ENCODE measurements at places on chromosomes 16 and 17.

- DNase-seq, result no peak
Measured at GRCh38 chr17:15475631-15476354, 8.4 kb upstream of the CDRT4 start.

GRCh38 chr16:89721546-89722391 is 432 bp downstream of the ZNF276 start:
- DNase-seq, result no peak

GRCh38 chr17:13542636-13543035 is 59.1 kb downstream of the HS3ST3A1 start:
- DNase-seq, result no peak

DNA sequence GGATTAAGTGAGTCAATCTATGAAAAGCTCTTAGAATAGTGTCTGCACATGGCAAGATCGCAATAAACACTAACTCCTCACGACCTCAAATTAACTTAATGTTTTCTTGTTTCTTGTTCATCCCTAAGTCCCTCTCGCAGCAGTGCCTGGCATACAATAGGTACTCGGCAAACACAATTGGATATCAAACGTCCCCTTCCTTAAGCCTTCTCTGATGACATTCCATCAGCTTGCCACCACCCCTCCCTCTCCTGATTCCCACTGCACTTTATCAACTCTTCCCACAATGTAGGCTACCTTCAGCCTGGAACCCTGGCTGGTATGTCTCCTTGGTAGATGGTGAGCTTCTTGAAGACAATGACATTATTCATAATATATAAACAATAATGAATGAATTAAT is 33.3 kb downstream of the CCDC42 start:
- DNase-seq, result no peak

DNA sequence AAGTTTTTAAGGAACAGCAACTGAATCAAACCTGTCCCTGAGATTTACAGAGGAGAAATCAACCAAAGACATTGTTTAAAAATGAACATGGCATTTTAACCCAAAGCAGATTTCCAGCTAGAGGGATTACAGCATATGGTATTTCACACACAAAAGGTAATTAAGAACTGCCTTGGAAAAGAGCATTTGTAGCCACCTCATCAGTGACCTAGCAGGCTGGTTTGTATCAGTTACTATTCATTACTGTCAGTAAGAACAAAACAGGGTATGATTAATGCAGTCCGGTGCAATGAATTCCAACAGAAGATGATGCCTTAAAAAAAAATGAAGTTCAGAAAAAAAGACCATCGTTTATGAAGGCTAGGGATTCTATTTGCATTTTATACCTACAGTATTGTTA is 219.9 kb downstream of the CHD9NB start:
- no peak for DNase-seq

- no peak for DNase-seq
Measured at GRCh38 chr17:64387145-64387473, 3.6 kb downstream of the PECAM1 start.

DNA sequence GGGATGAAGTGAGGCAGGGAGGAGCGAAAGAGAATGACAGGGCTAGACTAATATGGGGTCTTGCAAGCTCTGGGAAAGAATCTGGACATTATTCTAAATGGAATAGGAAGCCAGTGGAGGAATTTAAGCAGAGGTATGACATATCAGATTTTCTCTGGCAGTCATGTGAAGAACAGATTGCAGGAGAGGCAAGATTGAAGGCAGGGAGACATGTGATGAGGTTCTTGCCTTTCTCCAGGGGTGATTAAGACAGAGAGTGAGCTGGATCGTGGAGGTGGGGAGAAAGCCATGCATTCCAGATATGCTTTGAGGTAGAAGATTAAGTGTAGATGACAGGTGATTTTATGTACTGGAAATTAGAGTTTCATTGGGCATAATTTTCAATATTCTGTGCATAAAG is 4.3 kb upstream of the THAP11 start:
- no peak for DNase-seq

GRCh38 chr17:19247473-19247872 is 10.3 kb downstream of the EPN2 start:
- DNase-seq, result peak; percentile 58

DNA sequence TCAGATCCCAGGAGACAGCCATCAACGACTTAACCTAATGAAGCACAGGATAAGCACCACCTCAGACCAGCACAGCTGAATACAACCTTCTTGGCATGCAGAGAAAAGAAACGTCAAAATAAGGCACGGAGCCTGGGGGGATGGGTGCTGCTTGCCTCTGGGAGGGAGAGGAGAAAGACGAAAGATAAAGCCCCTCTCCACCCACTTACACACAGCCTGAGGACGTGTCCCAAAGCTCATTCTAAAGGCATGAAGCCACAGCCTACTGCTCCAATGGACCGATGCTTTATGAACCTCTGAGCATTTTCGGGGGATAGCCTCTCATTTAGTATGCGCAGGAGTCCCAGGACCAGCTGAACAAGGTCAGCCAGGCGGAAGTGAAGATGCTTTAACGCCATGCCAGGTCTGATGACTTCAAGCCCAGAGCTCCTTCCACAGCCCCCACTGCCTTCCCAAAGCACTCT is 31.1 kb downstream of the ST3GAL2 start:
- no peak for DNase-seq

DNA sequence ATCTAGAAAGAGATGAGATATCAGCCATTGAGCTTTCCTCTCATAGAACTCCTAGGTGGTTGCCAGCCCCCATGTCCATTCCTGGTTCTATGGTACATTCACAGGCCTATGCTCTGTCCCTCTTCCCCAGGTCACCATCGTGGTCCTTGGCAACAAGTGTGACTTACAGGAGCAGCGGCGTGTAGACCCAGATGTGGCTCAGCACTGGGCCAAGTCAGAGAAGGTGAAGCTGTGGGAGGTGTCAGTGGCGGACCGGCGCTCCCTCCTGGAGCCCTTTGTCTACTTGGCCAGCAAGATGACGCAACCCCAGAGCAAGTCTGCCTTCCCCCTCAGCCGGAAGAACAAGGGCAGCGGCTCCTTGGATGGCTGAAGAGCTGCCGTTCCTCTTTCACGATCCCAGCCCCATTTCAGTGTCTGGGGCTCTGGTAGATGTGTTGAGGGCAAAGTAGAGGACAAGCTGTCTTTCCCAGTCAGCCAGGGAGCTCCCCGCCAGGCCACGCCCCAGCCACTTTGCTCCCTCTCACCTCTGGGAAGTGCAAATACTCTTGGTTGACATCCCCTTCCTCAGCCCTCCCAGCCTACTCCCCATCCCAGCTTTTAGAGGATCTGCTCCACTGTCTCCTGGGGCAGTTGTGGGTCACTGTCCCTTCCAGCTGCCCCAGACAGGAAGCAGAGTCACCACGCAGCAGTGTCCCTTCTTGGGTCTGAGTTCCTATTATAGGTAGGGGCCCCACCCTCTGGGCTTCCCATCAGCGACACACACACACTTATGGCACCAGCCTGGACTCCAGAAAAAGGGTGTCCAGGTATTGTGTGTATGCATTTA is 3.8 kb downstream of the NKIRAS2 start:
- DNase-seq, result no peak

DNA sequence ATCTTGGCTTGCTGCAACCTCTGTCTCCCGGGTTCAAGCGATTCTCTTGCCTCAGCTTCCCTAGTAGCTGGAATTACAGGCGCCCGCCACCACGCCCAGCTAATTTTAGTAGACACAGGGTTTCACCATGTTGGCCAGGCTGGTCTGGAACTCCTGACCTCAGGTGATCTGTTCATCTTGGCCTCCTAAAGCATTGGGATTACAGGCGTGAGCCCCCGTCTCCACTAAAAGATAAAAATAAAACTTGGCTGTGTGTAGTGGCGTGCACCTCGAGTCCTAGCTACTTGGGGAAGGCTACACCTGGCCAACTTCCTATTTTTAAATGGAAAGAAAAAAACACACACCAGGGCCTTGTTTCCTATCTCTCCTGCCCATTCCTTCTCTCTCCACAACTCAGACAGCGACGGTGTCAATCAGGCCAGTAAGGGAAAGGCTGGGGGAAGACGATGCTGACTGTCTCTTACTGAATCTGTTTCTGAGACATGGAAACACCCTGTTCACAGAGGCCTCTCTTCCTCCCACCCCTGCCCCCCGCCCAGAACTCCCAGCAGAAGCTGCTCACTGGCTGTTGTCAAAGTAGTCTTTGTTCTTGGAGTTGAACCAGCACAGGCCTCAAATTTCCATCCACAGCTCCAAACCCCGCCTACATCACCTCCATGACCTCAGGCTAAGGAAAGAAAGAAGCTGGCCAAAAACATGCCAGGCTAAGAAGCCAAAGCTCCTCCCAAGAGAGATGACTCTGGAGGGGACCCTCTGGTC is 96.6 kb downstream of the NXN start:
- no peak for DNase-seq

DNA sequence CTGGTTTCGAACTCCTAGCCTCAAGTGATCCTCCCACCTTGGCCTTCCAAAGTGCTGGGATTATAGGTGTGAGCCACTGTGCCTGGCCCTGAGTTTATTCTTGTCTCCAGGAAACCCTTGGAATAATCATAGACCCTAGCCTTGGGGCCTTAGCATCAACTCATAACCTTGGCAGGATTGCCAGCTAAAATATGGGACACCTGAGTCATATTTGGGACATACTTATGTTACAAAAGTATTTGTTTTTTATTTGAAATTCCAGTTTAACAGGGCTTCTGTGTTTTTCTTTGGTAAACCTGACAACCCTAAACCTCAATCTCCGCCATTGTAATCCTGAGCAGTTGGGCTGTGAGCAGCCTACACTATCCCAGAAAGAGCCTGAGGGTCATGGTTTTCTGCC is 28.6 kb upstream of the TNS4 start:
- DNase-seq, result no peak

- DNase-seq, result no peak
Measured at GRCh38 chr16:11254913-11255736, 879 bp downstream of the SOCS1 start.

DNA sequence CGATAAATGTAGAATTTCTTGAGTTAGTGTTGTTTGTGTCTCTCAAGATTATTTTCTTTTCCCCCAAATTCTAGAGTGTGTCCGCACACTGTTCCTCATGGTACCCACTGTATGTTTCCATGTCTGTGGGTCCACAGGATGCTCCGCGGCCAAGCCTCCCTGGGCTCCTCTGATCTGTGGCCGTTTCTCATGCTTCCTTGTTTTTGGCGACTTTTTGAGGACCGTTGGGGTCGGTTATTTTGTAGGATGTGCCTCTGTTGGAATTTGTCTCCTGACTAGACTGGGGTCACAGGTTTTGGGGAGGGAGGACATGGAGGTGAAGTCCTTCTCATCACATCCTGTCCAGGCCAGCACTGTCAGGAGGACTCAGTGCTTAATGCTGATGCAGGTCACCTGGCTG is 140.0 kb downstream of the LAT start:
- no peak for DNase-seq

DNA sequence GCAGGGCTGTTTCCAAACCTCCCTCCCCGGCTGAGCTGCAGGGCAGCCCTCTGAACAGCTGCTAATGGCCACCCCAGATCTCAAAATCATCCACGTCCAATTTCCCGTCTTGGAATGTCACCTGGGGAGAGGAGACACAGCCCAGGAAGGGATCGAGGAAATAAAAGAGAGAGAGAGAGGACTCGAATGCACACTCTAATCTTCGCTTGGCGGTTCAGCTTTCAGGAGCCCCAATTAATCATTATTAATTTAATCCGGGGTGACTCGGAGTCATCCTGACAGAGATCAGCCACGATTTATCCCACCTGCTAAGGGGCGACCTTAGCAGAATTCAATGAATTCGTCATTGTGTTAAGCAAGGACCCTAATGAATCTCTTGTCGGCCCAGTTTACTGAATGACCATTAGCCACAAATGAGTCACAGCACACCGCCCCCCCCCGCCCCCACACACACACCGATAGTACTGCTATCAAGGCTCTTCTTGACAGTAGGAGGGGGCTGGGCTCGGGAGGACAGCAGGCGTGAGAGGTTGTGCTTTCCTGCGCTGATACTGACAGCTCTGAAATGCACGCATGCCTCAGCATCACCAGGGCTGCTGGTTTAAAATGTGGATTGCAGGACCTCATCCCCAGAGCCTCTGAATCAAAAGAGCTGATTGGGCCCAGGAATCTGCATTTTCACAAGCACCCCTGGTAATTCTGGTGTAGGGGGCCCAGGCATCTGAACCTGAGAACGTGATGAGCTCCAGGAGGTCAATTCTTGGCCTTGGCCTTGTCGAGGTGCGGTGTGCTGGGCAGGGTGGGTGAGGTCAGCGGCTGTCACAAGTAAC is 190.0 kb upstream of the CIBAR2 start:
- DNase-seq, result no peak

DNA sequence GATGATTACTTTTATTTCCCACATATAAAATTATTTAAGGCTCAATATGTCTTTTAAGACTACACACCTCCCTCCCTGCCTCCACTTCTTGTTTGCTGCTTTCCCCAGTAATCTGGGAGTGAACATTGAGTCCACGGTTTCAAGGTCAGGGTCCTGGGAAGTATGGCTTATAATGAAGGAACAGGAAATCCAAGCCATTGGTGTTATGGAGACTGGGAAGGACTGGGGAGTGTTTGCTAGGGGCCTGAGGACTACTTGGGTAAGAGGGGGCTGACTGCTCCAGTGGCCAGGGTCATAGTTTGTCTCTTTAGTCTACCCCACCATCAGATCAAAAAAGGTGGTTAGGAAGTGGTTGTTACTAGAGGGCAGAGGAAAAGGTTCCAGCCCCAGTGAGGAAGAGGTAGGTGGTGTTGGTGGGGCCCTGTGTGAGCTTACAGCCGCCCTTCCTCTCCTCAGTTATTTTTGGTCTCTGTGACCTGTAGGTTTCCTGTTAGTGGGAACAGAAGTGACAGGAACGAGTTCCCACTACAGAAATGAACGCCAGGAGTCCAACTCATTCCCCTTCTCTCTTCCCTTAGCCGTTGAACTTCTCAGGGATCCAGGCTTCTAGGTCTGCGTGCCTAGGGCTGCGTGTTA is 742 bp upstream of the SLC16A13 start:
- DNase-seq, result no peak

- no peak for DNase-seq
Measured at GRCh38 chr17:68627956-68628575, 26.9 kb upstream of the FAM20A start.

DNA sequence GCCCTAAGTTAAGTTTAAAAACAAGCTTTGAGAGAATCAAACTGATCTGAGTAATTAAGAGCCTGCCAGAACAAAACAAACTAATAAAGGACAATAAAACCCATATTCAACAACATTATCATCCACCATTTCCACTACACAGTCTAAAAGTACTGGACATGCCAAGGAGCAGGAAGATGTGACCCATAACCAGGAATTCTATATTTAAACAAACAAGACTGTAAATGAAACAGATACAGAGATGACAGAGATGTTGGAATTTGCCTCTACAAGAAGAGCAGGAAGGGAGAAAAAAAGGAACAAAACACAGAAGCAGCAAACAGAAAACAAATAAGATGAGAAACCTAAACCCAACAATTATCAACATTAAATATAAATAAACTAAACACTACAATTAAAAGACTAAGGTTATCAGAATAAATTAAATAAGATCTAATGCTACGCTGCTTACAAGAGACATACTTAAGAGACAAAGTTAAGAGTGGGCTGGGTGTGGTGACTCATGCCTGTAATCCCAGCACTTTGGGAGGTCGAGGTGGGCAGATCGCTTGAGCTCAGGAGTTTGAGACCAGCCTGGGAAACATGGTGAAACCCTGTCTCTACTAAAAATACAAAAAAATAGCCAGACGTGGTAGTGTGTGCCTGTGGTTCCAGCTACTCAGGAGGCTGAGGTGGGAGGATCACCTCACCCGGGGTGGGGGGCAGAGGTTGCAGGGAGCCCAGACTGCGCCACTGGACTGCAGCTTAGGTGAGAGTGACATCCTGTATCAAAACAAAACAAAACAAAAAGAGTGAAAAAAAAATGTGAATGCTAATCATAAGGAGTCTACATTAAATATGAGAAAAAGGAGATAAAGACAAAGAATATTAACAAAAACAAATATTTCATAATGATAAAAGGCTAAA is 50.6 kb downstream of the CREBBP start:
- no peak for DNase-seq
